ENCODE measurements at places on chromosomes 1 and 21. TPM values are rescaled to one million over a fixed set of nuclear protein-coding genes. Genes with fewer than 3 reads are reported as not detected.

TENT5C gene
- 0.04 TPM for total RNA-seq

DNA sequence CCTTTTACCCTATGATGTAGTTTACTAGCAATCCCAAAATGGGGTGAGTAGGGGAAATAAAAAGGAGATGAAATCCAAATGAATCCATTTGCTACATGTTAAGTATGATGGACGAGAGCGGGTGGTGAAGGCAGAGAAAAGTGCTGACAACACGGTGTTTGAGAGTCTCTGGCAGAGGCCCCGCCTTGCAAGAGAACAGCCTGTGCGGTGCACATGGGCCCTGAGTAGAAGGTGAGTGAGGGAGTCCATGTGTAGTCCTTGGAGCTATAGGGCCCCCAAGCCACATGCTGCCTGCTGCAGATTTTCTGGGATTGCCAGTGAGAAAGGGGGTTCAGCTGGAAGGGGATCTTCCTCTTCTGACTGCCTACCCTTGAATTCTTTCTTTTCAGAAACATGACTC, 177.1 kb downstream of the TNR start:
- DNase-seq, result no peak

DNA sequence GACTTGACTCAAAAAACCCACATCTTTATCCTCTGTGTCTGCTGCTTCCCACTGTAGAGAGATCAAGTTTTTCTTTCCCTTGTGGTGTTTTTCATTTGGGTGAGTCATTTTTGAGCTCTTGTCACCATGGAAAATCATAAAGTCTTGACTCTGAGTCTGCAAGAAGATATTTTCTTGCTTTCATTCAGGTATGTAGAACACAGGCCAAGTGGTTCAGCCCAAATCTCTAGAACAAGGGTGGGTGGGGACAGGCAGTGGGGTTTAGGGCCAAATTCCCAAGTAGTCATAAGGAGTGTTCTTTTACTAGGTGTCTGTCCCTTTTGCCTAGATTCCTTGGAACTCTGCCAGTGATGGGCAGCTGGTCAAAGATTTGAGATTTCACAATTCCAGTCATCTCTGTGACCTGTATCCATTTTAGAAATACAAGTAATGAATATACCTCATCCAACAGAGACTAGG, 21.5 kb upstream of the ARHGAP29 start:
- peak; percentile 52 for DNase-seq

DNA sequence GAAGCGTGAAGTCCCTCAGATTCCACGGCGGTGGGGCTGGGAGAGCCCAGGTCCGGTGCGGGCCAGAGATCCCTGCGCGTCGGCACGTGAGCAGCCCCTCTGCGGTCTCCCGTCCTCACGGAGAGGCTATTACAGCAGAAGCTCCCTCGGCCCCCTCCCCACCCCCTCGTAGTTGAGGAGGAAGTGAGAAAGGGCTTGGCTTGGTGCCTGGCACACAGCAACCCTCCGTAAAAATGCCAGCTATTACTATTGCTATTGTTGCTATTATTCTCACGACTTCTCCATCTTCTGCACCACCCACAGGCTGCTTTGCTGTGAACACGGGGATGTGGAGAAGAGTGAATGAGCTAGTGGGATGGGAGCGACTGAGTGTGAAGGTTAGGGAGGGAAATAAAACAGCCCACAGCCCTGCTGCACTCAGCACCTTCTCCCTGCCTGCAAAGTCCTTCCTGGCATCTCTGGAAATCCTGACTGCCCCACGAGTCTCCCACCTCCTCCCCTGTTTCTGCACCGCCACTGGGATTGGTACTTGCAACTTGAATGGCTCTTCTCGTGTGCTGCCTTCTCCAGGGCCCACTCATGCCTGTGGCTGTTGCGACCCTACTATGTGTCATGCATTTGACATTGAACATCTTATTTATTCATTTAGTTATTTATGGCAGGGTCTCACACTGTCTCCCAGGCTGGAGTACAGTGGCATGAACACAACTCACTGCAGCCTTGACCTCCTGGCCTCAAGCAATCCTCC, 26.6 kb downstream of the ZBTB18 start:
- no peak for DNase-seq

- no peak for DNase-seq
These were observed 26.2 kb downstream of the VASH2 start for GRCh38 chr1:212976586-212976985.

DNA sequence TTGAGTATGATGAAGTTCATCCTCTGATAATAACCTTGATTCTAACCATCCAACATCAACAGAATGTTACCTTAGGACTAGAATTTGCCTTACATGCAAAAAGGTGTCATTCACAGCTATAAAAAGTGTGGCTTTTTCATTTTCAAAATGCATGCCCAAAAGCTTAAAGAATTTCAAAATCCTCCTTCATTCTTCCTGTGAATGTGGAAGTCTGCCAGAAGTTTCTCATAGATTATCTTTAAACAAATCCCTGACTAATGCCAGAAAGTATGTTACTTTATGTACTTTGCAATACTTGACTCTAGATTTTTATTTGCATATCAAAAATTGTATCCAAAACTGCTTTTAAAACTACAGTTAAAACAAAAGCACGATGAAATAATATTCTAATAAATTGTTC, 270.6 kb upstream of the ZRANB2 start:
- no peak for DNase-seq

GRCh38 chr1:116900471-116901365, 9.0 kb upstream of the PTGFRN start:
- no peak for DNase-seq

FCGR1A gene
- total RNA-seq, result not detected

DNA sequence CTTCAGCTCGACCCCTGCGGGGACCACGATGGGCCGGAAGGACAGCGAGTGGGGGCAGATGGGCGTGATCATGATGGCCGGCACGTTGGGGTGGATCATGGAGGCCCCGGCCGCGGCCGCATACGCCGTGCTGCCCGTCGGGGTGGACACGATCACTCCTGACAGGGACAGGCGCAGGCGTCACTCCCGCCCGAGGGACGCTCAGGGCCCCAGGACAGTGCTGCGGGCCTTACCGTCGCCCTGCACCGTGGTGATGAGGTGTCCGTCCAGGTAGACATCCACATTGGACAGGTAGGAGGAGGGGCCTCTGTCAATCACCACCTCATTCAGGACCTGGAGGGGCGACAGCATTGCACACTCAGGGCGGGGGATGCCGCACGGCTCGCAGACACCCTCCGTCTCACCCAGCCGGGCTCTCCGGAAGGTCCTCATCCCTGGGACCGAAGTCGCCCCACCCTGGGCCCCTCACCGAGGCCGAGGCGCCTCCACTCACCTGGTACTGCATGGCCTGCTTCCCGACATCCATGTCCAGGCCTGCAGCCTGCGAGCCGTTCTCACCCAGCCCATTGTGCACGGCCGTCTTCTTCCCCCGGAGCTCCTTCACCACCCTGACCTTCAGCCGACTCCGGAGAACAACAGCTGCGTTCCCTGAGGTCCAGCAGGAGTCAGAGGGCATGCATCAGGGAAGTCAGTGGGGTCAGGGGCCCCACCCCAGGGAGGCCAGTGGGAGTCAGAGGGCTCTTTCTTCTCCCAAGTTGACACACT, 24.0 kb downstream of the NADK start:
- DNase-seq, result no peak

DNA sequence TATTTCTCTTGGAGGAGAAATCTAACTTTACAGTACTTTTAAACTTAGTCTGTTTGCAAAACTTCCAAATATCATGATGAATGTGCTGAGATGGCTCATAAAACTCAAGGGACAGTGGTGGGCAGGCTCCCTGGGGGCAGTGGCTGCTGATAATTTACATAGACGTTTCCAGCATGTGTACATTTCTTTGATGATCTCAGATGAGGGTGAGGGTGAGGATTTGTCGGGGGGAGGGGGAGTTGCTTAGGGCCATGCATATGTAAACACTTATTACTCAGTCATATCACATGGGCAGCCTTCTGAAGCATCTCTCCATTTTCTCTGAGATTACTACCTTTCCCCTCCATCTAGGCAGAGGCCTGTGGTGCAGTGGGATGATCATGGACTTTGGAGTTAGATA, 152.9 kb upstream of the HMGB4 start:
- DNase-seq, result no peak

DNA sequence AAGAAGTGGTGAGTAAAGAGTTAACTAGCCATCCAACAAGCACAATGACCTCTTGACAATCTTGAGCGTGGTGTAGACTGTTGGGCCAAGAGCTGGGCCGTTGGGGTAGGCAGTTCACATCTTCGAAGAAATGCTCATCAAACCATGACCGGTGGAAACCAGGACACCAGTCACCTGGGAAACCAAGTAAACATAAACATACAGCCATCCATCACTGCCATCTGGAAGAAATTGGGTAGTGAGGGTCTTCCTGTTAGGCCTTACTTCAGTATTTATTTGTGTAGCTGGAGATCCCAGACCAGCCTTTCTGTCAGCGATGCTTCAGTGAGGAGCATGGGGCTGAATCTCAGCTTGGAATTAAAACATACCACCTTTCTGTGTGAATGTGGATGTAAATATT, 108.1 kb upstream of the HAO2 start:
- DNase-seq, result no peak

DNA sequence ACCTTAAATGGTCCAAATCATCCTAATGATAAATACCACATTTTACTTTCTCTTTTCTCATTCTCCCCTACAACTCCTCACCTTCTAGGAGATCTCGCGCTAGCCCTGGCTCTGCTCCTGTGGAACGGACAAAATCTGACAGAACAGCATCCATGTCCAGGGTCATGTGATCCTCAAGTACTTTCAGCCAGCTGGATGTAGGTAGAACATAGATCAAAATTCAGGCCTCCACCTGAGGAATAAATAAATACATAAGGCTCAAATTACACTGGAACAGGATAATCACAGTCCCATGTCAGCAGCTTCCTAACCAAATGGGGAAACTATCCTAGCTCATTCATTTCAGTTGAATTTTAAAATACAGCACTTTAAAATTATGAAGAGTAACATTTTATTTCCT, 33.2 kb downstream of the OTUD7B start:
- no peak for DNase-seq

ELAPOR1 gene
- 0.20 TPM for total RNA-seq

DNA sequence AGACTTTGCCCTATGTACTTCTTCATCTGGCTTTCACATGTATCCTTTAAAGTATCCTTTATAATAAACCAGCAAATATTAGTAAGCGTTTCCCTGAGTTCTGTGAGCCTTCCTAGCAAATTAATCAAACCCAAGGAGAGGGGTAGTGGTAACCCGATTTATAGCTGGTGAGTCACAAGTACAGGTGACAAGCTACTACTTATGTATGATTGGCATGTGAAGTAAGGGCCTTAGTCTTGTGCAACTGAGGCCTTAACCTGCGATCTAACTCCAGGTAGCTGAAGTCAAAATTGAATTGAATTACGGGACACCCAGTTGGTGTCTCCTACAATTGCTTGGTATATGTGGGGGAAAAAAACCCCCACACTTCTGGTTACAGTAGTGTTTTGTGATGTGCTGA, 26.0 kb downstream of the SLC16A1 start:
- DNase-seq, result no peak

DNA sequence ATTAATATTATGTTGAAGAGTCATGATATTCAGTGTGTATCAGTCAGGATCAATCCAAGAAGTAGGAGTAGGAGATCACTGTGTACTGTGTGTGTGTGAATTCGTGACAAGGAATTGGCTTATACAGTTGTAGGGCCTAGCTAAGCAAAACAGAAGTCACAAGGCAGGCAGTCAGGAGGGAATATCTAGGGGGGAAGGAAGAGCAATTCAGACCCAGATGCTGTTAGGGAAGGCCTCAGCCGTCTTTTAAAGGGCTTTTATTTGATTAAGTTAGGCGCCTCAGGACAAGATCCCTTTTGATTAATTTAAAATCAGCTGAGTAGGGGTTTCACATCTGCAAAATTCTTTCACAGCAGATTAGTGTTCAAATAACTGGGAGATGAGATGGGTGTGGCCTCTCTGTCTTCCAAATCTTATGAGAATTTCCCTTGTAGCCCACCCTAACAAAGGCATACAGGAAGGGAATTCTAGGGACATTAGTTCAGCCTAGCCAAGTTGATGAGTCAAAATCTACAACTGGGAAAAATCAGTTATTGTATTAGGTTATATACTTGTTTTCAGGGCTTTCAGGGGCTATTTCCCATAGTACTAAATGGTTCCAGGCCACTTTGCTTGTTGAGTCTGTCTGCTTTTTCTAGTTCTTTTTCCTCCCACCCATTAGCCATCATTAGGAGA, 47.4 kb downstream of the ALG6 start:
- no peak for DNase-seq

- no peak for DNase-seq
These were observed 105.8 kb downstream of the GLIS1 start for GRCh38 chr1:53633073-53633704.
